Heart right ventricle (tissue), 16 donors: ENCODE measurements at places on chromosomes 5 and 9. TPM values are rescaled to one million over a fixed set of nuclear protein-coding genes. Genes with fewer than 3 reads are reported as not detected.
A peak's percentile ranks its signal among the peaks of the same experiment; 100 is the strongest.

- no peak for DNase-seq
Measured at GRCh38 chr5:56279979-56280378, 46.8 kb upstream of the ANKRD55 start.

GRCh38 chr5:119270121-119270565 is 85.7 kb upstream of the TNFAIP8 start:
- DNase-seq, result no peak

The AGXT2 gene
- not detected for polyA plus RNA-seq

The C9orf153 gene
- polyA plus RNA-seq, result 0.44 TPM

The IQGAP2 gene
- 2.5 TPM for polyA plus RNA-seq

DNA sequence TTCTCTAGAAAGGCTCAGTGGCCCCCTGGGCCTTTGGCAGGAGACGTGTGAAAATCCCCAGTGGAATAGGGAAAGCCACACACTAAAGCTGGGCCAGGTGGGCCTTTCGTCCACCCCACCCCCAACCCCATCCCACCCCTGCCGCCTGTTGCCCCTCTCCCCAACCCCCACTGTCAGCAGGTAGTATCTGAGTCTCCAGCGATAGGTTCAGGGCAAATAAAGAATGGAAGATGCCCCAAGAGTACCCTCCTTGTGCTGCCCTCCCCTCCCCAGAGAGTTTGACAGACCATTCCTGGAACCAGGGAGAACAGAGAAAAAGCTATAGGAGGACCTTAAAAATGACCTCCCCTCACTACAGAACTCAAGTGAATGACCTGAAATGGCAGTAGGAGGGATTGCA is 36.7 kb upstream of the UBE2D2 start:
- no peak for DNase-seq

The GRAMD2B gene
- 13.3 TPM for polyA plus RNA-seq

DNA sequence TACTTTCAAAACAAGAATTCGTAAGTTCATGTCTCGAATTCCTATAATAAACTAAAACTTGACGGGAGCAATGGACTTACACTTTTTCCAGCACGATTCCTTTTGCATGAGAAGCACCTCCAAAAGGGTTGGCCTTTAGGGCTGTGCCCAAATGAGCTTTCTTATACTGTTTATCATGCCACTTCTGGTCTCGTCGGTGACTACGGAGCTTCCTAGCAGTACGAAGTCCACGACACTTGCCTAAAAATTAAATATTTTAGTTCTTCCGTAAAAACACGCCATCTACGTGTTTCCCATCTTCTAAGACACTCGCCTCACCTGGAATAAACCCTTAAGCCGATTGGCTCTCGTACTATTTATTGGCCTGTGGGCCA is 554 bp downstream of the RPS23 start:
- no peak for DNase-seq

DNA sequence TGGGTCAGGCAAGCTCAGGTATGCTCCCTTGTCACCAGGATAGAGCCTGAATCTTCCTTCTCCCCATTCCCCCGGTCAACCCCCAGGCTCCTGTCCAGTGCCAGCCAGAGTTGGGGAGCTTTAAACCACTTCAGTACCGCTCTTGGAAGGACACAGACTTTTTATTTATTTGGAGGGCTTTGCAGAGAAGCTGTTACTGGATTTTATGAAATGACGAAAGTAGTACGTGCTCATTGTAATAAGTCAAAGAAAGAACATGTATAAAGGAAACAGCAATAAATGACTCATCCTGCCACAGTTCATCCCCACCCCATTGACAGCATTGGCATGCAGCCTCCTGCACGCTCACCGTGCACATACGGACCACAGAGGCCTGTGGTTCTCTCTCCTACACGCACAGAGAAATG is 230.3 kb downstream of the AUH start:
- DNase-seq, result no peak

The ANKRD34B gene
- polyA plus RNA-seq, result not detected

GRCh38 chr9:108845947-108846346 is 9.8 kb downstream of the ACTL7B start:
- DNase-seq, result no peak

DNA sequence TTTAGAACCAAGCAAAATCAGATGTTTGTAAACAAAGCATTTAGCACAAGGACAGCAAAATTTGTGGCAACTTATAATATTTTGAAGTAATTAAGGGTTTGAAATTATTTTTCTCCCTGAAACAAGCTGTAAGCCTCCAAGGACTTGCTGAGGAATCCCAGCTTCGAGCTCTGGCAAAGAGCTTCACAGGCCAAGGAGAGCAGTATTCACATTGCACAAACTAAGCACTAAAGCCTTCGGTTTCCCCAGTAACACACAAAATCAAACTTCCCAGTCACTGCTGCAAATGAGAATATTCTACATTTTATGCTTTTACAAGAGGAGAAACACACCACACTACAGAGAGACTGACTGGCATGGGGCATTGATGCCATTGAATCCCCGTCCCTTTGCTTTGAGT is 101.9 kb downstream of the WDR41 start:
- no peak for DNase-seq

DNA sequence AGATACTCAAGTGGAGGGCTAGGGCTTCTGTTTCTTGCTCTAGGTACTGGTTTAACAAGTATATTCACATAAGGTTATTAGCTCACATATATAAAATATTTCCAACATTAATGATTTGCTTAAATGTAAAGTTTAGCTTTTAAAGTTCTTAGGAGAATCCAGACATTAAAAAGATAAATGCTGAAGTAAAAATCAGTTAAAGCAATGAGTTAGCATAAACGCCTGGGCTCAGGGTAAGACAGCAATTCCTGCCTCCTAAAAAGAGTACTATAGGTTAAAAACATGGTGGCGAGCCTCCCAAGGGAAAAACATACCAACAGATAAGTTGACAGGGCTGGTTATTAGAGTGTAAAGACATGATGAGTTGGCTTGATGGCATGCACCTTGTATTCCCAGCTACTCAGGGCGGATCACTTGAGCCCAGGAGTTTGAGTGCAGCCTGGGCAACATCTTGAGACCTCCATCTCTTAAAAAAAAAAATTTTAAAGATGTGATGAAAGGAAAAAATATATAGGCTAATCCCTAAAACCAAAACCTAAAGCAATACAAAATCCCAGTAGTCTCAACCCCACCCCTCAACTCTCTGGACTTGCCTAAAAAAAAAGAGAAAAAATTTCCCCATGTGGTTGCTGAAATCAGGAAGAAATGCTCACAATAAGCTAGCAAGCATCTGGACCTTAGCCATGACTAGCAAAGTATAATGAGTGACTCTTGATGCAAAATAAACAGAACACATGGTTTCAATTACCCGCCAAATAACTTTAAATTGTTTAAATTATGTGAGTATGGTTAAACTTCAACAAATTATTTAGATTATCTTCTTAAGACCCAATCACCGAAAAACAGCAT is 3.6 kb downstream of the GOLPH3 start:
- no peak for DNase-seq

The CHMP5 gene
- polyA plus RNA-seq, result 24.1 TPM

- peak; percentile 40 for DNase-seq
Measured at GRCh38 chr5:141734501-141735229, 52.6 kb upstream of the ARAP3 start.

DNA sequence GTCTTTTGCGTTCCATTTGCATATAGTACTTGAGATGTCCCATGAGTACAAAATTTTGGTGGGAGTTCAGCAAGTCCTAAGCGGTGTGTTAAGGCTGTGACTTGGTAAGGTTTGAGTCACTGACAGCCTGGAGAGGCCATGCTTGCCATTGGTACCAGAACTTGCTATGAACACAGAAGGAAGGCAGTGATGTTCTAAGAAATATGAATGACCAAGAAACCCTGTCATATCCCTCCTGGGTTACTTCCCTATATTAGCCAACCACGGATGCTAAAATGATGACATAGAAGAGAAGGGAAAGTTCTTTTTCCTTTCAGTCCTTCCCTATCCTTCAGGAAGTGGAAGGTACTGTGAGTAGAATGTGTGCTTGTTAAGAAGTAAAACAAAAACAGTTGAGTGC is 136.7 kb downstream of the GCNT1 start:
- no peak for DNase-seq

DNA sequence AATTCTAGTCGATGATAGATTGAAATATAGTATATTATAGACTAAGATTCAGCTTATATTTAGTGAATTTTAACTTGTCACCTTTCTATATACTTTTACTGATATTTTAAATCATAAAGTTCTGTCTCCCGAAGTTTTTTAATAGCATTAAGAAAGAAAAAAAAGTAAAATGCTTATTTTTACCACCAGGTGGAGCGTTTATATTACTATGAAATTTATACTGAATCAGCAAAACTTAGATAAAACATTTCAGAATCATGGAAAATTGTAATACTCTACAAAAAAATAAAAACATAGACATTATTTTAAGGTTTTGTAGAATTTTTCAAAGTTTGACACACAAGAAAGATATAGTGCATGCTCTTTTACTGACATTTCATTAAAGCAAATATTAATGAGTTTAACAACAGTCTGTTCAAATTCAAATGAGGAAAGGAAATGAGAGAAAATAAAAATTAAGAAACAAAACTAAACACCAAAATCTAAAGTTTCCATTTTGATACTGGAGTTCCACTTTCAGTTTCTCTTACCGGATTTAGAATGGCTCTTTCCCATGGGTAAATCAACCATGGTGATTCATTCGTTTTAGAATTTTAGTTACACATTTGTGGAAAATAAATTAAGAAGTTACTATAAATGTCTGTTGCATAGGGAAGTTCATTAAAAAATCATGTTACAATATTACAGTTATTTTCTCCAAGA is 1035.3 kb downstream of the CDH12 start:
- no peak for DNase-seq

The TICAM2 gene
- 1.9 TPM for polyA plus RNA-seq

The TRIP13 gene
- 0.86 TPM for polyA plus RNA-seq

- DNase-seq, result no peak
Measured at GRCh38 chr9:133509179-133510083, 15.3 kb downstream of the MYMK start.

DNA sequence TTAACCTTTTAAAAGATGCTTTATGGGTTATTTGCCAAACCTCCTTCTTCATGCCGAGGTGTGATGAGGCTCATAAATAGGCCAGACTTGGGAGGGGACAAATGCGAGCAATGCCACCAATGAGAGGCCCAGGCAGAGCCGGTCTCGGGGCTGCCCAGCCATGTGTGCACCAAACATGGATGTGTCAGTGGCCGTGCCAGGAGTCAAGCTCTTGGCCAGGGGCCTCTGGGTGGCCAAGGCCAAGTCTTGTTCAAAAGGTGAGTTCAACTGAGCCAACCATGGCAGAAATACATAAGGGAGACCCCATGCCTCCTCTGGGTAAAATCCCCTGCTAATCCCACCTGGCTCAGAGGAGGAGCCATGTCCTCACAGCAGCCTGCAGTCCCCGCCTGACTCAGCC is 10.9 kb upstream of the LCN15 start:
- DNase-seq, result no peak

The BTNL9 gene
- 254 TPM for polyA plus RNA-seq

The BTNL3 gene
- 0.03 TPM for polyA plus RNA-seq

DNA sequence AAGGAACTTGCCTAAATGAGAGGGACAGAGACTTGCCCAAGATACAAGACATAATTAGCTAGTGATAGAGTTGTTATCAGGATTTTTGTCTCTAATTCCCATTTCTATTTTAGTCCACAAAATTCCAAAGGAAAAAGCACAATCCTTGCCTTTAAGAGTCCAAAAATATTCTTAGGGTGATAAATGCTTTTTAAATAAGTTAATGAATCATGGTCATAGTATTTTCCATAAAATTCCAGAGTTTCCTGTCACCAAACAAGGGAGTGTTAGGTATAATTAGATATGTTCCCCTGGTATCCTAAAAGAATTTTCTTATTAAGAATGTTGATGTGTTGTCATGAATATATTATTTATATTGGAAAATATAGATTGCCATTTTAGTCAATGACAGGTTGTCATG is 21.8 kb upstream of the CEP72 start:
- no peak for DNase-seq

The FOXD4L5 gene
- polyA plus RNA-seq, result 0.01 TPM

The INSL6 gene
- polyA plus RNA-seq, result not detected

- DNase-seq, result no peak
Measured at GRCh38 chr5:73605223-73606087, 20.5 kb upstream of the ARHGEF28 start.

GRCh38 chr9:110936719-110937452 is 101.4 kb downstream of the LPAR1 start:
- no peak for DNase-seq

The GTF3C4 gene
- polyA plus RNA-seq, result 1.2 TPM

DNA sequence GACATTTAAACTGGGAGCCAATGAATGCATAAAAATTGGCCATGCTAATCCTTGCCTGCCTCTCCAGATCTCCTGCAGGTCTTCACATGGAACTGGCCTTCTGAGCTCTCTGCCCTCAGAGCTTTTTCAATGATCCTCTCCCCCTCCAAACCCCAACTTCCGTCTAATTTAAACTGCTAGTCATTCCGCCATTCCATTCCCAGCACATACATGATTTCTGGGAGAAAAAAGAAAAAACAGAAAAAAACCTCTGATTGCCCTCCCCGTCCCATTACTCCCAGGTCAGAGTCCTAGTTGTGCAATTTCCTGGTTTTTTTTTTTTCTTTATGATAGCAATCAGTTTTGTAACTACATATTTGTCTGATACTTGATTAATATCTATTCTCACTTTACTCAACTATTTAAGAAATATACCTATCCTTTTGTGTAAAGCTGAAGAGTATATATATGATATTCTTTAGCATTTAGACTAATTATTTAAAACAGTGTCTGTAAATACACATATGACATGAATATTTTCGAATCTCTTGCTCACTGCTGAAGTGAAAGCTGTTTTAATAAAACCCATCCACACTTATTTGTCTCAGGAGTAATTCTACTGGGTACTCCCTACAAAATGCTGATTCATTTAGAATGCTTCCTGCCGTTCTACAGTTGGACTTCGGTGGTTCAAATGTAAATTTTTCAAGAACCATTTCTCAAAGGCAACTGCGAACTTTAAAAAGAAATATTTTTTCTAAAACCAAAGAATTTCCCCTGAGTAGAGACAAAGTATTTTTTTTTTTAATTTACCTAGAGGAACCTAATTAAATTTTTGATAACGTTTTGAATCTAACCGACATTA is 1.6 kb downstream of the HINT1 start:
- no peak for DNase-seq
